ENCODE measurements at places on chromosomes 1 and 21.

DNA sequence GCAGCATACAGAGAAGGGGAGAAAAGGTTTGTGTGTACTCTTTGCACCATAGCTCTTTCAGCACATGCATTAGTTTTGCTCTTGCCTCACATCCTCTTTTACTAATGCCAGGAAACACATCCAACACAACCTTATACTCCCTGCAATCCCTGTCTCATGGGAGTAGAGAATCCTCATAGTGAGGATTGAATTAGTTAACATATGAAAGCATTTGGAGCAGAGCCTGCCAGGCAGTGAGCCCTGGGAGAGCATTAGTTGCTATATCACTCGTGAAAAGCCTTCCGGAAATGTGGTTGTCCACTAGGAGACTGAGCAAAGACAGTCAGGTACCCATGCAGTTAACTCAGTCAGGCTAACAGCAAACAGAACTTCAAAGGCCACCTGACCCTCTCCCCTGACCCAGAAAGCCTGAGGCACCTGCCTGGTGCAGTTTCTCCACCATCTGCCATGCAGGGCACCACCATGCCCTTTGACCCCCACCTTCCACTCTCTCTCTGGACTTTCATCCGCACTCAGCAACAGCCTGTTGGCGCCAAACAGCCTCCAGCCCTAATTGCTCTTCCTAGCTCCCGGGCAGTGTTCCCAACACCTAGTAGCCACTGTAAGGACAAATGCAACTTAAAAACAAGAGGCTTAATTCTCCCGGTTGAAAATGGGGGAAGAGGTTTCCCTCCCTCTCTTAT, 14.9 kb upstream of the AGT start:
- DNase-seq, result no peak

DNA sequence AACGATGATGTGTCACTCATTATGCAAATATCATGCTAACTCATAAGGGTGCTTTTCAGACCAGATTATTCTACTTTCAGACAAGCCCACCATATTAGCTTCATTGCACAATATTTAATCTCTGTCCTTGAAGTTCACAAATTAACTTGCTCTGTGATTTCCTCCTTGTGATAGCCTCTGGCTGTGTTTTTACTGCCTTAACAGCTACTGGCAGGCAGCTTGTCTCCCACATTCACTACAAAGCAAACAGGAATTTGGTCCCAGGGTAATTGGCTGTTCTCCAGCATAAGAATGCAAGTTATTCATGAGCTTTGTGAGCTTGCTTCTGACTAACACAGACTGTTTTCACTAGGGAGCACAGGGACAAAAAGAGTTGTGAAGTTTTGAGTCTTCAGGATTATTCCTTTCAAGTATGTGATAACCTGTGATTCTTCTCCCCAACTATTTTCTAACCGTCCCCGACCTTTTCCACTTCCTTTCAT, 87.9 kb upstream of the HMCN1 start:
- no peak for DNase-seq

DNA sequence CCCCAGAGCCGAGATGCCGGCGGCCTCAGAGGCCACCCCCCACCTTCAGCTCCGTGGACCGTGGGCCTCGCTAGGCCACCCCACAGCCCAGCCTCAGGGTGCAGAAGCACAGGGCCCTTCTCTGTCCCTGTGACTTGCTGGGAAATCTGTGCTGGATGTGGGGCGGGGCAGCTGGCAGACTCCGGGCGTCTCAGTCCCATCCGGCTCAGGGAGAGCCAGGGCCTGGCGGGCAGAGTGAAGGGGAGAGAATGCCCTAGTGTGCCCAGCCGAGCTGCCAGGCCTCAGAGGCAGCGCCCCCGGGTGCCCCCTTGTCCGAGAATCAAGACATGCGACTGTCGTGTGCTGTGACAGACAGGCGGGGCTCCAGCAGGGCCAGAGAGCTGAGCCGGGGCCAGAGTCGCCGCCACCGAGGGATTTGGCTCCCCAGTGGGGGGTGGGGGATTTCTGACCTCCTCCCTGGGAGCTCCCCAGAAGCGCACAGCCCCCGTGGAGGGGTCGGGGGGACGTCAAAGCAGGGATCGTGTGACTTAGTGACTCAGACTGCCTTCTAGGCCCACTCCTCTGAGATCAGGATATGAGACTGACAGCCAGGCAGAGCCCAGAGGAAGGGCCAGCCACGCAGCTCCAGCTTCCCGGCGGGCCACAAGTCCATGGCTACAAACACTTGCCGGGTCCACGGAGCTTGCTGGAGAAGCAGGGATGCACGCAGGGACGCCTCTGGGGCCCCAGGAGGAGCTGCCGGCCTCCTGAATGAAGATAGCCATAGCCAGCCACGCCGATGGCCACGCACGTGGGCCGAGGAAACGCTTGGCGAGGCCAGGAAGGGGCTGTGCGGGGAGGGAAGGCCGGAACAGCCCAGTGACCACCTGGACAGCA, 11.9 kb downstream of the COL6A1 start:
- DNase-seq, result peak; percentile 0

DNA sequence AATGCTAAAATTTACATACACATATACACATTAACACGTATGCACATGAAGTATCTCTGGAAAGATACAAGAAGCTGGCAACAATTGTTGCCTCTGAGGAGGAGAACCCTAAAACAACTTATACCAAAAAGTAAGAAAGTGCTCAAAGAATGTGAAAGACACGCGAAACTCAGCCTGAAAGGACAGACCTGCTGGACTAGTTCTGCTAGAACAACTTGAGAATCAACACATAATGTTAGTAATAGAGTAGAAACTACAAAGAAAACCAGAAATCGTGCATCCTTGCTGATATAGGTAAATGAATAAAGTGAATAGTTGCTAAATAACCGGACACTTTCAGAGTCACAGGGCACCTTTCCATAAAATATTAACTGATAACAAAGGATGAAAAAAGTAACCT, 242.5 kb downstream of the RERE start:
- no peak for DNase-seq
